ENCODE measurements at places on chromosomes 7 and 10.

- DNase-seq = no peak
- no peak overlapping the region for H3K27ac ChIP-seq
- H3K4me3 ChIP-seq = no peak overlapping the region
- H3K27me3 ChIP-seq = no peaks in the 10 kb centered on the region
- no peaks in the 10 kb centered on the region for H3K4me1 ChIP-seq
Observed at GRCh38 chr10:70306181-70306705, 22.4 kb upstream of the NPFFR1 start.

- no peaks in the 10 kb centered on the region for H3K4me1 ChIP-seq
- H3K27ac ChIP-seq = no peak overlapping the region
- H3K4me3 ChIP-seq = no peak overlapping the region
- DNase-seq = no peak
- no peaks in the 10 kb centered on the region for H3K27me3 ChIP-seq
Observed at GRCh38 chr7:133820584-133820983, 306.6 kb upstream of the LRGUK start.

- H3K4me3 ChIP-seq = no peak overlapping the region
- no peaks in the 10 kb centered on the region for H3K36me3 ChIP-seq
- no peak overlapping the region for H3K27ac ChIP-seq
- DNase-seq = no peak
Observed at GRCh38 chr10:24519950-24520349, 203.7 kb downstream of the ARHGAP21 start.

GRCh38 chr7:92611735-92612134 is 21.5 kb upstream of the FAM133B start:
- no peak overlapping the region for H3K27ac ChIP-seq
- peaks cover 8% of the 10 kb centered on the region for H3K36me3 ChIP-seq

DNA sequence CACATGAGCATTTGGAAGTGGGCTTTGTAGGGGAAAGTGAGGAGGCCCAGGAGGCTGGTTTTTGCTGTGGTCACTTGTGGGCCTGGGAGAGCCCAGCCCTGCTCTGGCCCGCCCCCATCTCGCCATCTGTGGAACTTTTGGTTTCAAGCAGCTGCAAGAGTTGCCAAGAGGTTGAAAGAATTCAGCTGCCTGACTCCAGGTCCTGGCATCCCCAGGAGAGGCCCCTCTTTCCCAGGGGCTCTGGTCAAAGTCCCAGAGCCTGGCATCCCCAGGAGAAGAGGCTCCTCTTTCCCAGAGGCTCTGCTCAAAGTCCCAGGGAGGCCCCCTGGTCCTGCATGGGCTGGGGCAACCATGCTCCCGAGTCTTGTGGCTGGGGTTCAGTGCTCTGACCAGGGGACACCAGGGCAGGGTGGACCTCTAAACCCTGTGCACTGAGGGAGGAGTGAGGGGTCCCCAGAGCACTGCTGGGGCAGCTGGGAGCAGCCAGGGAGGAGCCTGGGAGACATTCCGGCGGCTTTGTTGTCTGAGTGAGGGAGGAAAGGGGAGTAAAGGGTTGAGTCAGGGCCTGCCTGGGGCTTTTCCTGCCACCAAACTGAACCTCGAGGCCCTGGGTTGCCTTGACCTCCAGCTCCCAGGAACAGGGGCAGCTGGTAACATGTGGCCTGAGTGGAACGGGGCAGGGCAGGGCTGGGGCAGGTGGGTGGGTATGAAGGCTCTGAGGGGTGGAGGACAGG is 27.7 kb upstream of the CSGALNACT2 start:
- no peak for DNase-seq
- no peaks in the 10 kb centered on the region for H3K27me3 ChIP-seq
- no peak overlapping the region for H3K27ac ChIP-seq
- no peaks in the 10 kb centered on the region for H3K36me3 ChIP-seq

- H3K27ac ChIP-seq = no peak overlapping the region
- no peak overlapping the region for H3K4me3 ChIP-seq
- H3K27me3 ChIP-seq = no peaks in the 10 kb centered on the region
- H3K4me1 ChIP-seq = no peaks in the 10 kb centered on the region
Observed at GRCh38 chr10:88118729-88119128, 255.3 kb downstream of the PTEN start.

DNA sequence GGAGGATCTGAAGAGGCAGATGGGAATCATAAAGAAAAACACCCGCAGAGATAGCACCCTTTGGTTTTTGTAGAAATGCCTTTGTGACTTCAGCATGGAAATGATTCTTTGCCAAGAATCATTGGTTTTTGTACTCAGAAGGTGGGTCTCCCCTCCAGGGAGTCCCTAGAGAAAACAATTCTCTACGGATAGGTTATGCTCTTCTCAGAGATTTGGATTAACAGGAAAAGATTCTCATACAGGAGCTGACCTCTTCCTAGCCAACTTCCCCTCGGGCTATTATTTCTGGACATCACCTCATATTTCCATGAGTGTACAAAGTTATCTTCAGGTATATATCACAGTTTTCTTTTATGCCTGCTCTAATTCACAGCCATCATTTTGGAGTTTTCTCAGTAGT is 274.2 kb upstream of the HABP2 start:
- DNase-seq = no peak
- no peak overlapping the region for H3K4me3 ChIP-seq

DNA sequence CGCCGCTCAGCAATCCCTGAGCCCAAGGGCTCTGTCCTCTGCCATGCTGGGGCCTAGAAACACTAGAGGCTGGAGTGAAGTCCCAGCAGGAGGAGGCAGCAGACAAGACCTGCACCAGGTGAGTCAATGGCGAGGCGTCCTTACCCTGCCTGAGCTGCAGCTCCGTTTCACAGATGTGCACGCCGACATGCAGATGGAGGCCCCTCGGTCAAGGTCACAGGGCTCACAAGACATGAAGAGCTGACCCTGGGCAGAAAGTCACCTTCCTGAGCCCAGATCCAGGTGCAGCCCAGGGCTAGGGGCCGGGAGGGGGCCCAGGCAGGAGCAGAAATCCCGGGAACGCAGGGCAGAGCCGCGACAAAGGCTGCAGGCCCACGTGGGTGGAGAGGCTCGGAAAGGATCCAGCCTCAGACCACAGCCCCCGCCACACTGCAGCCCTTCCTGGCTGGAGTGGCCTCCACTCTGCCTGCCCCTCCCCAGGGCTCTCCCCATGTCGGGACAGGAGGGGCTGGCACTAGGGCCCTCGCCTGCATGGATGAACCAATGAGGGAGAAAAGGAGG is 23.8 kb downstream of the PDGFA start:
- no peak for DNase-seq
- peaks cover 6% of the 10 kb centered on the region for H3K36me3 ChIP-seq
- H3K27ac ChIP-seq = no peak overlapping the region
- no peaks in the 10 kb centered on the region for H3K4me1 ChIP-seq
- peaks cover 10% of the 10 kb centered on the region for H3K27me3 ChIP-seq

DNA sequence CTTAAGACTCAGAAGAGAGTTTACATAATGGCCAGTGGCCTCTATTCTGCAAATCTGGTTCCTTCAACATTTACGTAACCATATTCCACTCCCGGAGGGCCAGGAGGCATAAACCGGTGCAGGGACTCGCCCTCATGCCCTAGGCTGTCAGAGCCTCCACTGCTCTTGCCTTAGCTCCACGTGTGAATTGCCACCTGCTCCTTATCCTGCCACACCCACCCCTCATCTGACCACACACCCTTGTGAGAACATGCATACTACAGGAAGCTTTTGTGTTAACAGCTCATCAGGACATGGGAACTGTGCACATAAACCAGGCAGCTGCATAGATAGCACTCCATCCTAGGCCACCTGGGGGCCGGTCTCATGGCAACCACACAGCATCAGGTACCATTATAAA is 146.7 kb upstream of the PFKP start:
- DNase-seq = no peak
- peaks cover 54% of the 10 kb centered on the region for H3K27me3 ChIP-seq
- H3K4me1 ChIP-seq = no peaks in the 10 kb centered on the region
- H3K36me3 ChIP-seq = no peaks in the 10 kb centered on the region
- no peak overlapping the region for H3K27ac ChIP-seq
- H3K4me3 ChIP-seq = no peak overlapping the region

DNA sequence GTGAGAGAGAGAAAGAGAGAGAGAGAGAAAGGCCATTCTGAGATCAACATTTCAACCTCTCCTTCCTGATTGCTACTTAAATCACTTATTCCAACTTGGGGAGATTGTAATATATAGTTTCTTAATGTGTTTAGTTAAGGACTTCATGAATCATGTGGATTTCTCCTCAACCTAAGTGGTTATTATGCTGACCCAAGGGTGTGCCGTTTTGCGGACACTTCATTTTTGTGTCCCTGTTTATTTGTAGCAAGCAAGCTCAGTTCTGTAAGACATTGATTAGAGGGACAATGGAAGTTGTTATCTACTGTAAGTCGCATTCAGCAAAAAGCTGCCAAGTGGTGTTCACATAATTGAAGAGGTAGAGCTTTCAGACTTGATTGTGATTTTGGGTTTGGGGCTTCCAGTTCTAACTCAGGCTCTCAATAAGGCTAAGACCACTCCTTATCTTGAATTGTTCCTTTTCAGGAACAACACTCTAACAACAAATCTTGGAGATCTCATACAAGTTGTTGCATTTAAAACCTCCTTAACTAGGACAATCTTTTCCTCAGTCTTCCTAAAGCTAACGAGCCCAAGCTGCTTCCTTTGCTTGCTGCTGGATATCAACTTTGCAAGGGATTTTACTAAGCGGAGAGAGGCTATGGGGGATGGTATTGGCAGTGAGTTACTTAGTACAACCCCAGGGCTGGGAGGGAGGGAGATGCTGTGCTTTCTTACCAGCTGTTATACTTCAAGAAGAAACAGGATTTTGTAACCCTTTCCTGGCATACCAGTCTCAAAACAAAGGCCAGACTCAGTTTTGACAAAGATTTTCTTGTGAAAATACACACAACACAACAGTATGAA is 19.8 kb upstream of the COL1A2 start:
- no peak overlapping the region for H3K4me3 ChIP-seq
- no peak for DNase-seq
- H3K4me1 ChIP-seq = no peaks in the 10 kb centered on the region
- H3K27ac ChIP-seq = no peak overlapping the region
- no peaks in the 10 kb centered on the region for H3K27me3 ChIP-seq

DNA sequence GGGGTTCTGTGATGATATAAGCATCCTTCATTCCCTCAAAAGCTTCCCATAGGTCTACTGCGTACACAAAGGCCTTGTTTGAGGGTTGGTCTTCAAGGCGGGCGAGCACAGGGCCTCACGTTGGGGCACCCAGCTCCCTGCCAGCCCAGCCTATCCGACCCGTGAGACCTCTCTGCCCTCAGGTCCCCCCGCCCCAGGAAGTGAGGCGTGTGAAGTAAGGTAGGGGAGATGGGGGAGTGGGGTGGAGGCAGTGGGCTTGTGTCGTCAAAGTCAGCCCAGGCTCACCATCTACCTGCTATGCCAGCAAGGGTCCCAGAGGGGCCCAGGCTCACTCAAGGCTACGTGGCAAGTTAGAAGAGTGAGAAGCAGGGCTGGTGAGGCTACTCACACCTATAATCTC is 47.6 kb upstream of the ELFN1 start:
- DNase-seq = no peak
- H3K4me1 ChIP-seq = no peaks in the 10 kb centered on the region
- H3K4me3 ChIP-seq = no peak overlapping the region
- H3K27ac ChIP-seq = no peak overlapping the region
- peaks cover 66% of the 10 kb centered on the region for H3K27me3 ChIP-seq

GRCh38 chr7:19587291-19587690 is 121.5 kb downstream of the POLR1F start:
- no peaks in the 10 kb centered on the region for H3K36me3 ChIP-seq
- H3K4me3 ChIP-seq = no peak overlapping the region
- H3K27me3 ChIP-seq = no peaks in the 10 kb centered on the region
- no peak overlapping the region for H3K27ac ChIP-seq

GRCh38 chr7:32500922-32501341 is 5.6 kb downstream of the AVL9 start:
- 0 out of 2 replicates have a peak overlapping the region, but pooled peaks have one; percentile 12 for H3K4me3 ChIP-seq
- H3K36me3 ChIP-seq = no peaks in the 10 kb centered on the region
- peak overlapping the region; percentile 53 for H3K27ac ChIP-seq
- peaks cover 44% of the 10 kb centered on the region for H3K4me1 ChIP-seq

DNA sequence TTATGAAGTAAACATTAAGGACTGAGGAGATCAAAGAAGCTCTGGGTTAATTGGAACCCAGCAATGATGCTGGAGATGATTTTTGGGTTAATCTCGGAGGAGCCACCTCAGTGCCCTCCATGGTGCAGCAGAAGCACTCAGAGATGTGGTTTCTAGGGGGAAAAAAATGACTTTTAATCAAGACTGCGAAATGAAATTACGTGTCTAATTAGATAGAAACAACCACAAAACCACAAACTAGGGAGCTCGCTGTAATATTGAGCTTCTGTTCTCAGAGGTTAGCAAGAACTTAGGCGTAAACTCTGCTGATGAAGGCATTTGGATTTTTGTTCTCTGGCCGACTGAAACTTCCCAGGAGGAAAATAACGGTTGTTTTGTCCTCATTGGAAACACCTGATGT is 319.0 kb downstream of the GRID1 start:
- no peaks in the 10 kb centered on the region for H3K36me3 ChIP-seq
- no peak overlapping the region for H3K27ac ChIP-seq
- no peak overlapping the region for H3K4me3 ChIP-seq
- H3K27me3 ChIP-seq = no peaks in the 10 kb centered on the region
- no peaks in the 10 kb centered on the region for H3K4me1 ChIP-seq

- no peak overlapping the region for H3K4me3 ChIP-seq
- no peak for DNase-seq
- no peaks in the 10 kb centered on the region for H3K4me1 ChIP-seq
- H3K36me3 ChIP-seq = no peaks in the 10 kb centered on the region
- H3K27ac ChIP-seq = no peak overlapping the region
Observed at GRCh38 chr7:24283554-24283896, 465 bp upstream of the NPY start.

- DNase-seq = no peak
- no peak overlapping the region for H3K4me3 ChIP-seq
- no peaks in the 10 kb centered on the region for H3K36me3 ChIP-seq
- no peaks in the 10 kb centered on the region for H3K4me1 ChIP-seq
Observed at GRCh38 chr7:80675090-80675489, 36.6 kb downstream of the CD36 start.

DNA sequence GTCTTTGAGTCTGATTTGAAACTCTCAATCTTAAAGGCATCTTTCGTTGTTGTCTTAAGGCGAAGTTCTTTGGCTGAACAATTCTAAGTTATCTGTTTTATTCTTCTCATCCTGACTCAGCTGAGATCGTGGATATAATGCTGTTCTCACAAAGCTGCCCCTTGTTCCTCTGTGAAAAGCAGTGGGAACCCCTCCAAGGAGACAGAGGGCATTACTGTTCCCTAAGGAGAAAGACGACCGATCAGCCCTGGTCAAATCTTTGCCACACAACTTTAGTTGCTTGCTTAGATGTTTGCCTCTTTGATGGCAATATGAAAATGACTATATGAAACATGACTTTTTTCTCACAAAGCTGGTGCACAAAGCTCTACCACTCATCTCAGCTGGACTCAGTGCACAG is 1016.7 kb downstream of the REEP3 start:
- H3K27me3 ChIP-seq = no peaks in the 10 kb centered on the region
- no peak overlapping the region for H3K4me3 ChIP-seq
- no peak overlapping the region for H3K27ac ChIP-seq
- H3K36me3 ChIP-seq = no peaks in the 10 kb centered on the region
- no peak for DNase-seq
- H3K4me1 ChIP-seq = no peaks in the 10 kb centered on the region

GRCh38 chr7:84085147-84085546 is 109.4 kb downstream of the SEMA3A start:
- H3K36me3 ChIP-seq = no peaks in the 10 kb centered on the region
- H3K4me1 ChIP-seq = no peaks in the 10 kb centered on the region
- H3K27me3 ChIP-seq = no peaks in the 10 kb centered on the region

Measured in PC-9 (cell line).